ENCODE measurements at places on chromosomes 7 and 10.
A peak's percentile ranks its signal among the peaks of the same experiment; 100 is the strongest.

GRCh38 chr10:116809483-116810119 is 39.7 kb upstream of the ENO4 start:
- no peak for DNase-seq

DNA sequence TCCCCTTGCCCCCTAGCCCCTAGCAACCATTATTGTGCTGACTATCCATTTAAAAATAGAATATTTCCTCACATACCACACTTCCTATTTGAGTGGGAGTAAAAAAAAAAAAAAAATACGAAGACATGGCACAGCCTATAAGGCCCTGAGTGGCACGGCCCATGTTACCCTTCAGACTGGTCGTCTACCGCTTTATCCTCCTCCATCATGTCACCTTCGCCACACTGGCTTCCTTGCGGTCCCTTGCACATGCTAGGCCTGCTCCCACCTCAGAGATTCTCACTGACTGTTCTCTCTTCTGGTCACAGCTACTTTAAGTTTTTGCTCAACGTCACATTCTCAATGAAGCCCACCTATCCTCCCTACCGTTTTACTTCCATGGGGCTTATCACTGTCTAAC is 130.3 kb downstream of the ATE1 start:
- DNase-seq, result no peak

GRCh38 chr7:31785101-31785500 is 98.1 kb downstream of the PPP1R17 start:
- DNase-seq, result no peak

- DNase-seq, result no peak
Observed at GRCh38 chr7:39184391-39184790, 206.7 kb downstream of the POU6F2 start.

GRCh38 chr7:135200821-135201331 is 10.4 kb downstream of the WDR91 start:
- DNase-seq, result no peak

DNA sequence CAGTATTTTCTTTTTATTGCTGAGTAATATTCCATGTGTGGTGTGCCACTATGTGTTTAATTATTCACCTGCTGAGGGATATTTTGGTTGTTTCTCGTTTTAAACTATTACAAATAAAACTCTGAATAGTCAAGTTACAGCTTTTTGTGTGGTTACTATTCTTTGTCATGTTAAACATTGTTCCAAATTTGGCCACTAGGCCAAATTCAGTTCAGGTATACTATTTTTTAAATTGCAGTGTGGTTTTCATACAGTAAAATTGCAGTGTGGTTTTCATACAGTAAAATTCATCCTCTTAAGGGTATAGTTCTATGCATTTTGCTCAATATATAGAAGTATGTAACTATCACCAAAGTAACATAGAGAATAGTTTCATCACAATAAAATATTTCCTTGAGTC is 97.4 kb upstream of the FAM3C start:
- DNase-seq, result no peak

GRCh38 chr7:140673063-140673773 is 473 bp downstream of the ADCK2 start:
- DNase-seq, result peak; percentile 21

Measured in NCI-H187 (cell line).